Activated CD8-positive, alpha-beta memory T cell treated with anti-CD3 and anti-CD28 coated beads, Interleukin-2, amount 50 U/mL, for 48 hours (primary cell): ENCODE measurements at places on chromosomes 7 and 10.
A peak's percentile ranks its signal among the peaks of the same experiment; 100 is the strongest.

DNA sequence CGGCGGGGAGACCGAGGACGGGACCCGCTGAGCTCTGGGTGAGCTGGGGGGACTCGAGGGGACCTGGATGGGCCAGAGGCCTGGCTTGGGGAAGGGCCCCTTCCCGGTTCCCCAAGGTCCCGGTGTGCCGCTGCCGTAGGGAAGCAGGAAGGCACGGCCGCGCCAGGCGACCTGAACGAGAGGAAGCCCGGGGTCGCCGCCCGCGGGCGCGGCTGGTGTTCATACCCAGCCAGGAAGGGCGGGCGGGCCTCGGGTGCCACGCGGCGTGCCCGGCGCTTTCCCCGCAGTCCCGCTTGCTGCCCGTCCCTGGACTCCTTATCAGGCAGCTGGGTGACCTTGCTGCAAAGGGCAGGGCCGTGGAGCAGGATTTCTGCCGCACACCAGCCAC lies 38.0 kb downstream of the ZNF777 start:
- DNase-seq: peak; percentile 77

DNA sequence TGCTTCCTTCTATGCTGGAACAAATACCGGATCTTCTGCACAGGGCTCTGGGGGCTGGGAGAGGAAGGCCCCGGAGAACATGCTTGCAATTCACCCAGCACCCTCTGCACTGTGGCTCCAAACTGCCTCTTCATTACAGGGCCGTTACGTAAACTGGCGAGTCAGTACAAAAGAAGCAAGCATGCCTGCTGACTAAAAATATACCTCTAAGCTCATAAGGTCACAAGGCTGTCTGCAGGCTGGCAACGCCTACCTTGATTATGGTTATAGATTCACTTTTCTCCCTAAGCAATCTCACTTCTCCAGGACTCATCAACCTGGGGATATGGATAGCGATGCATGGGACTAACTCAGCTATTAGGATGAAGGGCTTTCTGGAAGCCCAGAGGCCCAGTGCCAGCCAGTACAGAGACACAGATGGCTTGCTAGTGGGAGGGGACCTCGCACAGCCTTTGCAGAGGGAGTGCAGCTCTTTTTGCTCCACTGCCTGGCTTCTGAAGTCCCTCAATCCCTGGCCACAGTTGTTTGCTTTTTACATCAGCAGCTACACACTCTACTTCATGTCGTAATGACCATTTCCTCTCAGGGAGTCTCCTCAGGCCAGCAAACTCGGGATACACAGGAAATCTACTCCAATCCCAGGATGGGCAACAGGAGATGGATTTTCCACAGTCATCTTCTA lies 96.1 kb downstream of the SH3PXD2A start:
- DNase-seq: peak; percentile 70

DNA sequence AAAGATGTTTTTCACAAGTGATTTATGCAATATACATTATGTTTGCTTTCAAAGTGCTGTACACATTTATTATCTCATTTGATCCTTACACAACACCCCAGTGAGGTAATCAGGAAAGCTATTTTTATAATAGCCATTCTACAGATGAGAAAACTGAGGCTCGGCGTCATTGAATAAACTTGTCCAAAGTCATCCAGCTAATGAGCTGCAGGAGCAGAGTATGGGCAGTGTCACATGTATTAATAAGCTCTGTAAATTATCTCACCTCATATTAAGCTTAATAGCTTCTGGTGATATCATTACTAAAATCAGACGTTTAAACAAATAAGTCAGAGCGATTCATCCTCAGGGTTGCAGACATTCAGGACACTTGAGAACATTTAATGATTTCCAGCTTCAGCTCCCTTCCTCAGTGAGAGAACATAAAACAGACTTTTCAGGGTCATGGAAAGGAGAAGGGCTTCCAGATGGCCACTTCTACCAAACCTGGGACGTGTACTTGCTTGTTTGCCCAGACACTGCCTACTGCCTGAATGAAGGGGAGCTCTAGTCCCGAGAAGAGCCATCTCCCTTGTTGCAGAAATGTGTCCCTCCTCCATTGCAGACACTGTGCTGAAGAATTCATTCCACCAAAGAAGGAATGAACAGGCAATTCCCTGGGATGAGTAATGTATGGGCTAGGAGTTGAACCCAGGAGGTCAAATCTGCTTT lies 20.5 kb upstream of the FZD1 start:
- DNase-seq: no peak

- peak; percentile 85 for DNase-seq
These were observed 9.1 kb upstream of the TMEM236 start for GRCh38 chr10:17742918-17743317.

DNA sequence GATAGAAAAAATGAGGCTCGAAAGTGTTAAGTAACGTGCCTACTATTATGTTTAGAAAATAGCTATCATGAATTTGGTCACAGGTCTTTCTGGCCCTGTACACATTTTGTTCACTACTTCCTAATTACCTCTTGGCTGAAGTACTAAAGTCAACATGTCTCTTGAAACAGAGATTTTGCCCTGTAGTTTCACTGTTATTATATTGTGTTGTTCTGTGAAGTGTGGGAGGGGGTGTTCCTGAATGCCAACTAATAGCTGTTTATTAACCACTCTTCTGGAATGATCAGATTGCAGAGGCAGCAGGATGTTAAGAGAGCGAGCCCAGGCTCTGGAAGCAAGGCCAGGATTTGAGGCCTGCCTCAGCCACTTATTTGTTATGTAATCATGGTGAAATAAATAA lies 72.1 kb downstream of the RNF133 start:
- no peak for DNase-seq
